Ascending aorta (tissue), 2 donors: ENCODE measurements at places on chromosomes 12 and 14.
A peak's percentile ranks its signal among the peaks of the same experiment; 100 is the strongest.

DNA sequence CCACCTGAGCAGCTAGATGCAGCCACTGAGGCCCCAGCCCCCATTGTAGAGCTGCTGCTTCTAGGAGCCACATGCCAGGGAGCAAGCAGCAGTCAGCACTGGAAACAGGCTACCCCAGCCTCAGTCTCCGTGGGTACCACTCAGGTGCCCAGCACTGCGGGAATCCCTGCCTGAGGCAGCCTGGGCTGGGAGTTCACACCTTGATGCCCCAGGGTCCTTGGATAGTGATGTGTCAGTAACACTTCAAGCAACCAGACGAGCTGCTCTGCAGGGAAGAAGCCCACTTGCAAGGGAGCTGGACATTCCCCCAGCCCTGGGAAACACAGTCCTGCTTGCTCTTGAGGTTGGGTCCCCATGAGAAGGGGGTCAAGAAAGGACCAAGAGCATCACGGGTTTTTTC is 90.7 kb downstream of the ZFP36L1 start:
- no peak overlapping the region for H3K27ac ChIP-seq
- H3K27me3 ChIP-seq = no peaks in the 10 kb centered on the region
- DNase-seq = no peak
- H3K4me3 ChIP-seq = no peak overlapping the region
- H3K4me1 ChIP-seq = no peaks in the 10 kb centered on the region

DNA sequence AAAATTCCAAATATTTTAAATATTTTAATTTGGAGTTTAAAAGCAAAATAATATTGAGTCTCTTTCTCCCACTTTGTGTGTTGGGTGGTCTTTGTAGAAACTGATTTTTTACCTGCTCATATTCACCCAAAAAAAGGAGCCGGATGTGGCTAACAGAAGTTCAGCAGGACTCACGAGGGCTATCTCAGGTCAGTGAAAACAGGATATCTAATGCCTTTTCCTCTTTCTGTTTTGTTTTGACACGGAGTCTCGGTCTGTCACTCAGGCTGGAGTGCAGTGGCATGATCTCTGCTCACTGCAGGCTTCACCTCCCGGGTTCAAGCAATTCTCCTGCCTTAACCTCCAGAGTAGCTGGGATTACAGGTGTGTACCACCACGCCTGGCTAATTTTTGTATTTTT is 30.8 kb downstream of the COA8 start:
- H3K36me3 ChIP-seq = peaks cover 21% of the 10 kb centered on the region
- no peak for DNase-seq

GRCh38 chr14:83147006-83147405 is 1613.4 kb upstream of the SEL1L start:
- H3K4me1 ChIP-seq = no peaks in the 10 kb centered on the region
- H3K27me3 ChIP-seq = no peaks in the 10 kb centered on the region
- no peak overlapping the region for H3K27ac ChIP-seq
- H3K36me3 ChIP-seq = no peaks in the 10 kb centered on the region

DNA sequence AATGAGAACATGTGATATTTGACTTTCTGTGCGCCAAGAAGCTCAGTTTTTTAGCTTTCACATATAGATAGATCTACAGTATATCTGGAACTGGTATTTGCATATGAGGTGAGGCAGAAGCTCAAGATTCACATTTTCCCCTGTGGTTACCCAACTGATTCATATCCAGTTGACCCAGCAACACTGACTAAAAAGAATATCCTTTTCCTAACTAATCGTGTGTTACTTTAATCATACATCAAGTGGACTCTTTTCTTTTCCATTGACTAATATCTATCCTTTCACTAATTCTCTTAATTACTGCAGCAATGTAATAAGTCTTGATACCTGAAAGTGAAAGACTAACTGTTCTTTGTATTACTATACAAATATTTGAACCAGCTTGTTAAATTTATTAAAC is 236.1 kb downstream of the AEBP2 start:
- no peak overlapping the region for H3K27ac ChIP-seq
- peaks cover 3% of the 10 kb centered on the region for H3K4me1 ChIP-seq
- H3K27me3 ChIP-seq = no peaks in the 10 kb centered on the region
- H3K36me3 ChIP-seq = no peaks in the 10 kb centered on the region
- DNase-seq = no peak

- DNase-seq = no peak
- peaks cover 10% of the 10 kb centered on the region for H3K36me3 ChIP-seq
- H3K27me3 ChIP-seq = peaks cover 10% of the 10 kb centered on the region
- peak overlapping the region; percentile 46 for H3K4me3 ChIP-seq
- no peak overlapping the region for H3K27ac ChIP-seq
These were observed 2.4 kb downstream of the DHH start for GRCh38 chr12:49092086-49092815.

DNA sequence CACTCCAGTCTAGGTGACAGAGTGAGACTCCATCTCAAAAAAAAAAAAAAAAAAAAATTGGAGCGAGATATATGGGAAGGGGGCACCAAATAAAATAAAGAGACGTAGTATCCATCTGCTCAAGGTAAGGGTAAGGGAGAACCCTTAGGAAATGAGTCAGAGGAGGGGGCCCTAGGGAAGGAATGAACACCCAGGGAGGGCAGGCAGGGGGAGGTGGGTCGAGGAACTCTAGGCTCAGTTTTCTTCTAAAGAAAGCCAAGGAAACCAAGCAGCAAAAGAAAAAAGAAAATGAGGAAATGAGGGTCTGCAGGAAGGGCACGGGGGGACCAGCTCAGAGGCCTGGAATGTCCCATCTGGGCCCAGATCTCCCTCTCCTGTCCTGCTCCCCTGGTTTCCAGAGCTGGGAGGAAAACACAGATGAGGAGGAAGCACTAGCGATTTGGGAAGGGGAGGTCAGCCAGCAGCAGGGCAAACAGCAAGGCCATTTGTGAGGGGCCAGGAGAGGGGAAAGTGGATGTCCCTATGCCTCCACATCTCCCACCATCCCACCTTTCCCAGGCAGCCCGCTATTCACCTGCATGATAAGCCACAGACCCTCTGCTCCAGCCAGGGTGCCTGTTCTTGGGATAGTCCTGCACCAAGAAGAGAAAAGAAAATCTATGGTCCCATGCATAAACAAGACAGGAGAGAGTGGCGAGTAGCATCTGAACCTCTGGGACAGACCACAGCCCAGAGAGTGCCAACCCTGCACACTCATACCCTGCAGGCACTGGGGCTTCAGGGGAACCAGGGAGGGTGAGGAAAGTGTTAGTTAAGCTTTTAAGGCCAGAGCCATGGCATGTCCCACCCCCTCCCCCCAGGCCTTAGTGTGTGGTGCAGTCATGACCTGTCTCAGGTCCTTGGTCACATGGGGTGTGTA is 11.9 kb downstream of the SPRYD3 start:
- H3K4me1 ChIP-seq = peaks cover 38% of the 10 kb centered on the region
- H3K36me3 ChIP-seq = peaks cover 49% of the 10 kb centered on the region
- H3K4me3 ChIP-seq = no peak overlapping the region
- peak overlapping the region; percentile 83 for H3K27ac ChIP-seq
- no peaks in the 10 kb centered on the region for H3K27me3 ChIP-seq

GRCh38 chr12:2550561-2551411 is 244.0 kb upstream of the FKBP4 start:
- peaks cover 26% of the 10 kb centered on the region for H3K36me3 ChIP-seq
- DNase-seq = no peak
- no peaks in the 10 kb centered on the region for H3K27me3 ChIP-seq
- H3K27ac ChIP-seq = no peak overlapping the region
- no peak overlapping the region for H3K4me3 ChIP-seq

GRCh38 chr12:2101359-2101758 is 48.6 kb downstream of the CACNA1C start:
- no peak overlapping the region for H3K4me3 ChIP-seq
- H3K27ac ChIP-seq = no peak overlapping the region

GRCh38 chr12:44848703-44849085 is 27.4 kb downstream of the NELL2 start:
- no peak overlapping the region for H3K27ac ChIP-seq
- no peak overlapping the region for H3K4me3 ChIP-seq
- no peaks in the 10 kb centered on the region for H3K27me3 ChIP-seq

- H3K4me1 ChIP-seq = no peaks in the 10 kb centered on the region
- H3K27me3 ChIP-seq = no peaks in the 10 kb centered on the region
- no peaks in the 10 kb centered on the region for H3K36me3 ChIP-seq
- no peak overlapping the region for H3K27ac ChIP-seq
- no peak for DNase-seq
These were observed 165.4 kb upstream of the TMEM260 start for GRCh38 chr14:56414236-56414635.

DNA sequence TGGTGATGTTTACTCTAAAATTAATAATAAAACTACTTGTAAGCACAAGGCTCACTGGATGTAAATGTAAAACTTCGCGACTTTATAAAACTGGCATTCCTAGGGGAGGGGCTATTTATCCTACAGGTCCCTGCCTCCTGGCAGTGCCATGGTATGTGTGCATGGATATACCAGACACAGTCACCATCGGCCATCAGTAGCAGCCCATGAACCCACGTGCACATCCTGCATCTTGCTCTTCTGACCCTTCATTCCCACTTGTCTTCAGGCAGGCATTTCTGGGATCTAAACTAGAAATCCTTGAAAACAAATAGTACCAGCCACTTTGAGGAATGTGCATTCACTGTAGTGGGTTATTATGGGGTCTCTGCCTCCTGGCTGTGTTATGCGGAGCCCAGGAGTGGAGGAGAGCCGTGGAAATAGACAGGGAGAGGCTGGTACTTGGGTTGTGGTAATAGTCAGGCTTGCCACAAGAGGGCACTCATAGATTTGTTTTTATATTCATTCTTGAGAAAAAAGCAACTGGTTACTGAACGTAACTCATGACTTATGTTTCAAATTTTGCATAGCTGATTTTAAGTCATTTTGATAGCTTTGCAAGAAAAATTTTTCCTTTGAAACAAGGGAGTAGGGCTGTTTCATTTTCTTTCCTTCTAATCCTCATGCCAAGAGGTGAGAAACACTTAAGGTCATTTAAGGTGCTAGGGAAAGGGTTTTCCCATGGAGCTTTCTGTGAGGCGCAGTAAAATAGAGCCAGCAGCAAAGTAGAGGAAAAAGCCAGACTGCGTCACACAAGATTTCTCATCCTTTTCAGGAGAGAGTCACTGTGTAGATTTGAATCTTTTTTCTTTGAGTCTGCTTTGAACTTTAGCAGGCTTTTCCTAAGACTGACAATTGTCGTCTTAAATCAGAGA is 17.4 kb upstream of the GALNT16 start:
- H3K36me3 ChIP-seq = peaks cover 25% of the 10 kb centered on the region
- peak; percentile 85 for DNase-seq
- H3K27ac ChIP-seq = peak overlapping the region; percentile 15
- H3K27me3 ChIP-seq = no peaks in the 10 kb centered on the region
- H3K4me3 ChIP-seq = no peak overlapping the region

DNA sequence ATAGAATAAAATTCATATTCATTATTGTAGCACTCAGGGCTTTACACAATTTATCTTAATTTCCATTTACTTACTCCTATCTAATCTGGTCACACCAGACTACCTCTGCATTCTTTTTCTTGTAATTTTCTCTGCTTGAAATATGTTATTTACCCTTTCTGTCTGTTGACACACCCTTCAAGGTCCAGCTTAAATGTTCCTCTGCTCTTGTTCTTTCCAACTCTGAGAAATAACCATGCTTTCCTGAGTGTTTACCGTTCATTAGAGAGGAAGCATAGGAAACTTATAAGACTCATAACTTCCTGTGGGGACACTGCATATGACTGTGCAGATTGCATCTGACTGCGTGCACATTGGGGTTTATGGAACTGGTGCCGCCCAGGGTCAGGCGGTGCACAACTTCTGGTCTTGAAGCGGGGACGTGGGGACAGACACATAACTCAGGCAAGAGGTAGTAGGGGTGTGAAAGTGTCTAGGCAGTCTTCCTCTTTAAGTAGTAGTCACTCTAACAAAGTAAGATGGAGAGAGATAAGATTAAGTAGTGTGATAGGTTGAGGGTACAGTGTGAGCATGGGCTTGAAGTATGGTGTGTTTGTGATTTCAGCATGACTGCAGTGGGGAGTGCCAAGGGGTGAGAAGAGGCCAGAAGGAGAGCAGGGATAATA is 42.6 kb upstream of the FOXJ2 start:
- DNase-seq = no peak
- no peak overlapping the region for H3K27ac ChIP-seq
- no peaks in the 10 kb centered on the region for H3K36me3 ChIP-seq
- H3K4me3 ChIP-seq = no peak overlapping the region
- no peaks in the 10 kb centered on the region for H3K4me1 ChIP-seq
- H3K27me3 ChIP-seq = no peaks in the 10 kb centered on the region

DNA sequence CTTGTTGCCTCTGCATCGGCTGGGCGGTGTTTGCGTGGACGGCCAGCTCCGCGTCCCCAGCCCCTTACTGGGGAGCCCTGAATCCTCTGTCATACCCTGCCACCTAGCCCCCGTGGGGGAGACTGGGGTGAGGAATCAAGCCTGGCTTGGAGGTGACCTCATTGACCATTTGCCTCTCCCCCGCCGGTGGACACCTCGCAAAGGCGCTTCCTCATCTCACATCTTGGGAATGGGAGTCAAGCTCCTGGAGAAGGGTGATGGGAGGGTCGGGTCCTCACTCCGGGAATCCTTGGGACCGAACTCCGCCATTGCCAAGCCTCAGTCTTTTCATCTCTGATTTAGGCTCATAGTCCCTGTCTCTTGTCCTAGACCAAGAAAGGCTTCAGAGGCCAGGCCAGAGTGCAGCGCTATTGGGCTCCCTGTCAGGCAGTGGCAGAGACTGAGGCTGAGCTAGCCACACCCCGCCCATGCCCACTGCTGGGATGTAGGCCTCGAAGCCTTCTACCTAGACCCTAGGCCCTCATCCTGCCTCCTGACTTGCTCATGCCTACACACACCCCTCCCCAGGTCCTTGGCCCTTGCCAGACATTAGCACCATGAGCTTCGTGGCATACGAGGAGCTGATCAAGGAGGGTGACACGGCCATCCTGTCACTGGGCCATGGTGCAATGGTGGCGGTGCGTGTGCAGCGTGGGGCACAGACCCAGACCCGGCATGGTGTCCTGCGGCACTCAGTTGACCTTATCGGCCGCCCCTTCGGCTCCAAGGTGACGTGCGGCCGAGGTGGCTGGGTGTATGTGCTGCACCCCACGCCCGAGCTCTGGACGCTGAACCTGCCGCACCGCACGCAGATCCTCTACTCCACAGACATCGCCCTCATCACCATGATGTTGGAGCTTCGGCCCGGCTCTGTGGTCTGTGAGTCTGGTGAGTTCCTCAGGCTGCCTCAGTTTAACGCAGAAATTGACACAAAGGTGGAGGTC is 678 bp downstream of the TRMT61A start:
- H3K4me1 ChIP-seq = peaks cover 7% of the 10 kb centered on the region
- DNase-seq = no peak
- H3K27ac ChIP-seq = peak overlapping the region; percentile 84
- no peaks in the 10 kb centered on the region for H3K27me3 ChIP-seq

DNA sequence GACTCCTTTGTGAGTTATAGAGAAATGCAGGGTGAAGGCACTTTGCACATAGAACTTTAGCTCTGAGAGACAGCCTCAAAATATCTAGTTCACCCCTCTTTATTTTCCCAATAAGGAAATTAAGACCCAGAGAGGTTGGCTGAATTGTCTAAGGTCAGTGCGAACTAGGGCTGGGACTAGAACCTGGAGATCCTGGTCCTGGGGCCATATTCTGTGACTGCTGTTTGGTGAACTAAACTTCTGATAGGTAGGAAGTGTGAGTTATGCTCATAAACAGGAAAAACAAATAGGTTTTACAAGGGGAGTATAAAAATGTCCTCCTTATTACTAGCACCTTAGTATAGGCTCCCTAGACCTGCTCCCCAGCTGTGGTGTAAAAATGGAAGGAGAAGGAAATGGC is 53.9 kb downstream of the DAD1 start:
- DNase-seq = no peak
- no peaks in the 10 kb centered on the region for H3K27me3 ChIP-seq
- no peak overlapping the region for H3K4me3 ChIP-seq
- peaks cover 14% of the 10 kb centered on the region for H3K4me1 ChIP-seq
- H3K27ac ChIP-seq = no peak overlapping the region
